Stimulated activated CD8-positive, alpha-beta memory T cell treated with anti-CD3 and anti-CD28 coated beads, Interleukin-4, amount 100 ng/mL, for 24 hours (primary cell): ENCODE measurements at places on chromosomes 1 and 21.

GRCh38 chr1:85330711-85331290 is 54.4 kb upstream of the BCL10 start:
- DNase-seq, result no peak

GRCh38 chr1:232226197-232226712 is 403.7 kb downstream of the SIPA1L2 start:
- no peak for DNase-seq

- DNase-seq, result no peak
Measured at GRCh38 chr1:18879791-18880309, 20.4 kb upstream of the TAS1R2 start.

- DNase-seq, result no peak
Measured at GRCh38 chr1:85940656-85941306, 215.8 kb downstream of the COL24A1 start.

DNA sequence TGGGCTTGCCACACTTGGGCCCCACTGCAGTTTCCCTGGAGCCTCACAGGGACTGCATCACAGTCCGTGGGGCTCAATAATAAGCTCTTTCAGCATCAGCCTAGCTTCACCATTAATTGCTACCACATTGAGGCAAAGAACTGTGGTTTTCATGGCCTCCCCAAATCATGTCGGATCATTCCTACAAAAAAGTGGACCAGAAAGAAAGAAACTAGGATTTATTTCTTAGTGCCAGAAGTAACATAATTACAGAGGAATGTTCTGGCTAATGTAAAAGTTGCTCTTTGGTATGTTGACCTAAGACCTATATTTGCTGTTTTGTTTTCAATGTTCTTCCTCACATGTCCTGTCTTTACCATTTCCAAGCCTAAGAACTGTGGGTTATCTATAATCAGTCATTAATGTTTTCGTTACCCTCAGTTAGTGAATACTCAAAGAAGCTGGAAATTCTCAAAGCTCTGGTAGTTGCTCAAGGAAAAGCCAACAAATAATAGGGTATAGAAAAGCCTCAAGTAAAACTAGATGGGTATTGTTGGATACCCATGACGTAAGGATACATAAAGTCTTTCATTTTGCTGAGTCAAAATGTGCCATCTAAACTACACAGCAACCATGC is 173.9 kb downstream of the LTN1 start:
- DNase-seq, result no peak

DNA sequence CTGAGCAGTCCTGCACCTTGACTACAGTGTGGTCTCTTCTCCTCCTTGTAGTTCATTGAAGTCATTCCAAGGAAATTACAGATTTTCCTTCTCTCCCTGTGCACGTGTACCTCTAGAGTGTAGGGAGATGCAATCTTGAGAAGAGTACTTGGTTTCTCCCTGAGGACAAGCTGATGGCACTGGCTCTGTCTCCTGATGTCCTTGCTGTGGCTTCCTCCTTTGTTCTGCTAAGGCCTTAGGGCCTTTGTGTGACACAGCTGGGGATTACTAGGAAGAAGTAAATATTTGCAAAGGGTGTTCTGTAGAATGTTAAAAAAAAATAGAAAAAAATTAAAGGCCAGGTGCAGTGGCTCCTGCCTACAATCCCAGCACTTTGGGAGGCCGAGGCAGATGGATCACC is 66.2 kb upstream of the APOBEC4 start:
- DNase-seq, result no peak

DNA sequence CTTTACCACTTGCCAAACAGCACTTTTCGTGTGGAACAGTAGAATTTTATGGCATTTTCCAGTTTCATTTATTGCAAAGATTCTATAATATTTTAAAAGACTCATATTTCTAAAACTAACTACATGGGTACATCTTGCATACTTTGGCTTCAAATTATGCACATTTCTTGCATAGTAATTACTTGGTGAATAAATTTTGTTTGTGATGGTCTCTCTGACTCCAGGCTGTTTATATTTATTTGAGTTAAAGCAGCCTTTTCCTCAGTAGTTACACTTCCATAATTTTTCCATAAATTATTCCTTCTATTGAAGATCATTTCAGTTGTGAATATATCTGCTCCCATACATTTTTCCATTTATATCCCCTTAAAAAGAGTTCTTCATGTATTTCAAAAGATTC is 6.9 kb upstream of the NHLH2 start:
- no peak for DNase-seq

DNA sequence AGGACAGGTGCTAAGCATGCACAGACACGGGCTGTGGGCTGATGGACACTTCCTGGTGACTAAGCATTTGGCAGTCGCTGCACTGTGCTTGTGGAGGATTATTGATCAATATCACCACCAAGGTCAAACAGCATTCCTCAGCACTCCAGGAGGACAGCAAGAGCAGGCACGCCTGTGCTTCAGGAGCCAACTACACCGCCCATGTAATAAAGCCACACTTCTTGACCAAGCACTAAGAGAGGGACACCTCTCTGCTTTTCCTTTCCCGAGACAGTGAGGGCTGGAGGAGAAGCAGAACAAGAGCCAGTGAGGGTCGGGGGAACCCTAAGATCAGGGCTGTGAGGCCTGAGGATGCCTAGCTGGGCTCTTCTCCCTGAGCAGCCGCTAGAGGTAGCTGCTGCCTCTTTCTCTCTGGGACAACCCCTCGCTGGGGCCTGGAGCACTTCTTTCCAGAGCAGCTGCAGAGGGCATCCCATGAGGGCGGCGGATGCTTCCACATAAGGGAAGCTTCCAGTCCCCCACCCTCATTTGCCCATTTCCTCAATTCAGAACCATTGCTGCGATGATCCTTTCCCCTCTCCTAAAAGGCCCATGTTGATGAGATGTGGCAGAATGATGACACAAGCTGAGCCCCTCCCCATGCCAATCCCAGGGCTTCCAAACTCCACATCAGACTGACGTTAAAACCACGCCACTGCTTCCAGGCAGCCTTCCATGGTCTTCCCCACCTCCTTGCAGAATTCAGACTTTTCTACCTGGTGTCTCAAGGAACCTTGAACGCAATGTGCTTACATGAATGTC is 19.1 kb downstream of the RAB7B start:
- DNase-seq, result no peak

GRCh38 chr1:183150445-183150844 is 35.6 kb upstream of the LAMC2 start:
- DNase-seq, result no peak

DNA sequence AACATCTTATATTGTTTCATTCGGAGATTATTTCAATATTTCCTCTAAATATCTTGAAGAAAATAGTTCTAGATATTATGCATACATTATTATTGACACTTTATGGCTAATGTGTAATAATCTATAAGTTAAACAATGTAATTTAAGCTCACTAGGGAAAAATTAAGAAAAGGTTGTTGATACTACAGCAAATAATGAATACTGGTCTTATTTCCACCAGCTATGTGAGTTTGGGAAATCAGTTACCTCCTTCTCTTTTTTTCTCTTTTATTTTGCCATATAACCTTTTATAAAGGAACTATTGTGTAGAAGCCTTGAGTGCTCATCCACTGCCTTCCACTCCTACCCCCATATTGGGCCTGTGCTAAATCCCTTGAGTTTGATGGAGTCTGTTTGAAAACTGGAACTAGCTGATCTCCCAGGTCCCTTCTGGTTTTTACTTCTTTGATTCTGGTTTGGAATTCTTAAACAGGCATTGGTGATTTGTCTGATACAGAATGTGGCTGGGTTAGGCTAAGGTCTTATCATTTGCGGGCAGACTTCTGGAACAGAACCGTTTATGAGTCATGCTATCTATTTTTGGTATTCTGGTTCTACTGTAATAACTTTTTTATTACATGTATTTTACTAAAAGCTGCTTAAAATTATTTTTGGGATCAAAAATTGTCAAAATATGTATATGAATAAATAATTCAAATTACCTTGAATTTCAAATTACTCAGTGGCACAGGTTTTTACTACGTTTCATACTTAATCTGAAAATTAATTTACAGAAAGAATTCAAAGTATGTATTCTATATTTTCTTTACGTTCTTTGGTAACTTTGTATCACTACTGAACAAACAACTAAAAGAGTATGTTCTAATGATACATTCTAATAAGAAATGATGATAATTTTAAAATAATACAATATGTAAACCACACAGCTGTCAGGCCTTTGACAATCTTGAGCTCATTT is 5.0 kb upstream of the CDC14A start:
- no peak for DNase-seq

DNA sequence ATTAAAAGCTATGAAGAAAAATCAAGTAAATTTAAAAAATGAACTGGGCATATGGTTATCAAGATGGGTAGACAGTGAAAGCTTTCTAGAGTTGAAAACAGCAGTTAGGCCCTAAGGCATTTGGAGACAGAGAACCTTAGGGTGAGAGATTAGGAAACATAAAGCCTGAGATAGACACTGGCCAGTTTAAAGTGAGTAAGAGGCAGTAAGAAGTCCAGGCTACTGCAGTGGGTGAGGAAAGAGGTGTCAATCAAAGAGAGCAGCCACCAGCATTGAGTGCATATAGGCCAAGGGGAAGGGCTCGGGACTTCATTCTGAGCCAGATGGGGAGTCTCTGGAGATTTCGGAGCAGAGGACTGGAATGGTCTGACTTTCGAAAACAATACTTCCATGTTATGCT is 1360.5 kb upstream of the ADGRL4 start:
- DNase-seq, result no peak

DNA sequence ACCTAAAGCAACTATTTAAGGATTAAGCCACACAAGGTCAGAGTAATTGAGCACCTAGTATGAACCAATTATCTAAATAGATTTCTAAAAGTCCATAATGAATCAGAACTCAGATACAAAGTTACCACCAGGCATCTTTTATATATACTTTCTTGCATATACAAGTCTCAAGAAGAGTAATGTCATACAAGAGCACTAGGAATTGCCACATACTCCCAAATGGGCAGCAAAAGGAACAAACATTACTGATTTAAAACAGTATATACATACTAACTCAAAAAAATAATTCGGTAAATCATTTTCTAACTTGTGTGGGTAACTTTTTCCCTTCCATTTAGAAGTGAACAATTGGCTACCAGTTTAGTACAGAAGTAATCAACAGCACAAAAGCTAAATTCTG is 22.1 kb downstream of the SERBP1 start:
- DNase-seq, result no peak

GRCh38 chr1:77310924-77311323 is 29.1 kb downstream of the AK5 start:
- DNase-seq, result no peak

GRCh38 chr1:37932759-37933158 is 14.1 kb downstream of the INPP5B start:
- no peak for DNase-seq

DNA sequence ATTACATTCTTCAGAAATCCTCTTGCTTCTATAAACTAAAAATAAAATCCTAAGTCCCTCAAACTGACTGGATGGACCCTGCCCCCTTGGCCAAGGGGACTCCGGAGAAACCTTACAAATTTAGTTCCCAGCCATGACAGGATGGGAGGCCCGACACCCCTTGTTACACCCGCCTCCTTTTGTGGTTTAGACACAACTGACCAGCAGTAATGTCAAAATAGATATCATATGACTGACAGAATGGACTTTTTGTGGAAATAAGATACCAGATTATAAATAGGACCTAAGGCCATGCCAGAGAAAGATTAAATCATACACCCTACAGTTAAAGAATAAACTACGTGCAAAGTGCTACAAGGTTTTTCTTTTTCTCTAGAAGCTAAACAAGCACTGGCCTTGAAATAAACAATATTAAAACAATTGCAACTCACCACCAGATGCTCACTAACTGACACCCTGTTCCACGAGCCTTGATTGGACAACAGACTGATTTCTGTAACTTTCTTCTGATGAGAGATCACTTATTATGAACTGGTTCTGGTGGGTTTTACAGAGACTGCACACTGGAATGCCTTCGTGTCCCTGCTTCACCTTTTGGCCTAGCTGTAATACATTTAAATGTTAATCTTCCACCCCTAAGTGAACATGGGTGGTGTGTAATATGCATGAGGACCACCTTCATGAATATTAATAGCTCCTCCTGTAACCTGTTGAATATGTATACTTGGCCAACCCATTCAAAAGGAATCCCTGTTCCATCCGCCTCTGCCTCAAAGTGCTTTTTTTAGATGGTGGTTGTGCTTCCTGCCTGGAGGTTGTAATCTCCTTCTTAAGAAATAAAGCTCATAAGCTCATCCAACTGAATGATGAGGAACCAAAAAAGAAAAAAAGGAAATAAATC is 99.6 kb downstream of the ODF2L start:
- no peak for DNase-seq

DNA sequence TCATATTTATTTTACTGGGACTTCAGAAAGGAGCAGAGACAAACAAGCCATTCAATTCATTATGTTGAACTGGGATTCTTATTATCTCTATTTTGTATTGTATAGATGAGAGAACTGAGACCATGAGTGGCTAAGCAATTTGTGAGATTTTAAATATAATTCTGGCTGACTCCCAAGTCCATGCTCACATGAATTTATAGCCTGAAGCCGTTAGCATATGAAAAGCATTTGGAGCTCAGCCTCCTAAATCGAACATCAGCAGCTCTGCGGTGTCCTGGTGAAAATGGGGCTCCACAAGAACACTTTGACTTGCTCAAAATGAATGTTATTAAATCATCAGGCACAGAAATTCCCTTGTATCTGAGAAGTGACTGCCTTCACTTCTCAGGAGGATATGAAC is 96.8 kb upstream of the DPT start:
- DNase-seq, result no peak

GRCh38 chr1:225962440-225962975 is 21.5 kb upstream of the LEFTY2 start:
- peak; percentile 61 for DNase-seq

GRCh38 chr1:165300400-165300903 is 56.1 kb downstream of the LMX1A start:
- DNase-seq, result no peak

DNA sequence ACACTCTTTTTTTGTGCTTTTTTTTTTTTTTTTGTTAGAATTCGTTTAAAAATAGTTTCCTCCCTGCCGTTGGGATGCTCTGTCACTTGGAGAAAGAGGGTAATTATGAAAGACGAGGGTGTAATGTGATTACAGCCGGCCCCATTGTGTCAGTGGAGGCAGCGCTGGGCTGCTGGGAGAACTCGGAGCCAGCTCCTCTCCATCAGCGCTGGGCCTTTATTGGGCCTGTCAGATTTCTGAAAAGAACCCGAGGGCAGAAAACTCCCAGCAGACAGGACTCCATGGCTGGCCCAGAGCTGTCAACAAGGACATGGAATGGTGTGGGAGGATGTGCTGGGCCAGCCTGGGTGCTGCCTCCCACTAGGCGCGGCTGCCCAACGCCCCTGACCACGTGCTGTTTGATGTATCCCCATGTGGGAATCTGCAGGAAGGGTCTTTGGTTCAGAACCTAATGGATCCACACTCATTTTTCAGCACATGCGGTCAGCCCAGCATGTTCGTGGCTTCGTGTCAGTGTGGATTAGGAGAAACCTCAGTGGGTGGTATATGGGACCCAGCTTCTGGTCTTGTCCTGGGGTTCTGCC is 222.6 kb upstream of the KIAA0040 start:
- DNase-seq, result no peak

- no peak for DNase-seq
Measured at GRCh38 chr1:68229650-68230483, 2.5 kb downstream of the WLS start.

DNA sequence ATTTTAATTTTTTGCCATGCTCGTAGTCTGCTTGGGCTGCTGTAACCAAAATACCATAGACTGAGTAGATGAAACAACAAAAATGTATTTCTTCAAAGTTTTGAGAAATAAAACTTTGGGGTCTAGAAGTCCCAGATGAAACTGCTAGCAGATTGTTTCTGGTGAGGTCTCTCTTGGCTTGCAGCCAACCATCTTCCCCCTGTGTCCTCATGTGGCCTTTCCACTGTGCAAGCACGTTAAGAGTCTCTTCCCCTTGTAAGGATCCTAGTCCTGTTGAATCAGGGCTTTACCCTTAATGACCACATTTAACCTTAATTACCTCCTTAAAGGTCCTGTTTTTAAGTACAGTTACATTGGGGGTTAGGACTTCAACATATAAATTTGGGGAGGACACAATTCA is 86.6 kb downstream of the PTBP2 start:
- no peak for DNase-seq
